ENCODE measurements at places on chromosomes 4 and X.

DNA sequence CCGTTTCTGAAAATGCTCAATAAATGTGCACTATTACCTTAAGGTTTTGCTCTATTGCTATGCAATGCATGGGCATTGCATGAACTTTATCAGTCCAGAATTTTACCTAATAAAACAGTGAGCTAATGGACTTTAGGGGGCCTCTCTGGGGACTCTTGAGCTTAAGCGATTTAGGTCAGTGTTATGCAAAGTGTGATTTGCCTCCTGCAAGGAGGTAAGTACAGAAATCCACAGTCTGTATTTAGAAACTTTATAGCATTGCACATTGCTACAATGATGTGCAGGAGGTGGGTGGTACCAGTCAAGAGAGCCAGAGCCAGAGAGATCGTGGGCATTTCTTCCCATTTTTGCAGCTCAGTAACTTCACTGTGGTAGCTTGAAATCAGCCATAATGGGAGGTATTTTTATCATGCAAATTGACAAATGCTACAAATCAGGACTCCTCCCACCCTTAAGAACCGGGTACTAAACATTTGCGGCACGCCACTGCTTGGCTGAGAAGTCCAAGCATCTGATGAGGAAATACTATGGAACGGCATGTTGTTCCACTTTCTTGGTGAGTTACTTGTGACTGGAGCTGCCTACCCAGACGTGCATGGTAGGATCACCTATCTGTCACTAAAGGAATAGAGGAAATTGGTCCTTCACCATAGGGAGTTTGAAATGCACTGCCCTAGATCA lies 174.6 kb upstream of the PGRMC2 start:
- no peak for DNase-seq

- DNase-seq: no peak
Measured at GRCh38 chr4:54215379-54216077, 13.6 kb upstream of the PDGFRA start.

DNA sequence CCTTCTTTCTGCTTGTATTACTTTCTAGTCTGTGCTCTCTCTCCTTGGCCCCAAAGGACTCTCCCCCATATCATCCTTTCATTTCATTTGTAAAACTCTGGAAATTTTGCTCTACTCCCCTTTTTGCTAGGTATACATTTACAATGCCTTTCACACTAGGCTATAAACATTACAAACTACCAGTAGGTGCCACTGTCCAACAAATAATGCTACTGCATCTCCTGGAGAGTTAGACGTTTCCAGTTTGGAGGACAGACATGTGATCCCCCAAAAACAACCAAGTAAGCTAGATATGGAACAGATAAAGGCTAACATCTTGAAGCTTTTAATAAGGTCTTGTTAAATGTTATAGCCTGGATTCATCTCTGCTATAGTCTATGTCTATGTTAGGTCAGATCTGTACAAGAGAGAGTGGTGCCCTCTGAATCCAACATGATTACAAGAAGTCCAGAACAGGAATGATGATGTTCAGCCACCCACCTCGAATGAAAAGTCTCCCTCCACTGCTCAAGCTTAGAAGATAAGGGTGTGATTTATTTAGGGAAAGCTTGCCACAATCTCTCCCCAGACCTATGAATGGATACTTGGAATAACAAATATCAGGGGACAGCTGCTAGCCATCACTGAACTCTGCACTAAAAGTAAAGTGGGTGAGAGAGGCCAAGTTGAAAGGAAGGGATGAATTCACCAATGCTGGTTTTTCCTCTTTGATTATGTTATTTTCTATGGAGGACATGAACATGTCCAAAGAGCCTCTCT lies 14.3 kb downstream of the CBR4 start:
- no peak for DNase-seq

GRCh38 chrX:138925330-138925729 lies 213.8 kb upstream of the FGF13 start:
- no peak for DNase-seq

- DNase-seq: no peak
Measured at GRCh38 chrX:138128027-138128671, 562.2 kb downstream of the ZIC3 start.

GRCh38 chrX:105460376-105460775 lies 239.9 kb upstream of the TEX13A start:
- DNase-seq: no peak

DNA sequence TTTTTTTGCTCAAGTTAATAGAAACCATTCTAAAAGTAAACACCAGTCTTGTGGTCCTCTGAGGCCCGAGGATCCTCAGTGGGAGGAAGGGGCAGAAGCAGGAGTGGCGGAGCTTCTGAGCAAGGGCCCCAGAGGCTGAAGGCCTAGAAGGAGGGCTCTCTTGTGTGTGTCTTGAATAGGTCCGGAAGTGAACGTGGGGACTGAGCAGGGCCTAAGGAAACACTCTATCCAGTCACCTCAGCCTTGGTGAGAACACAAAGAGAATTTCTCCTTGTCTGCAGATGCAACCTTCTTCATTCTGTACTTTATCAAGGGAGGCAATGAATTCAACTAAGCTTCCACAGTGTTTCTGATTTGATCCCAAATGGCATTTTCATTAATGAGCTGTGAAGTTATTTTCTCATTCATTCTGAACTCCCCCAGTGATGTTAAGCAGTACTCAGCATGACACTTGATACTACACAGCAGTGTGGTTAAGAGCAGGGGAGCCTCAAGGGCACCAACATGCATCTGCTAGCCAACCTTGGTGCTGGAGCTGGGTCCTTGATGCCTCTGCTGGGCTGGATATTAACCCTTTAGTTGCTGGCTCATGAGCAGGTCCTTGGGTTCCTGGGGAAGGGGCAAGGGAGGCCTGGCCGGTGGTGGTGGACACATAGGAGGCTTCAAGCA lies 64.7 kb downstream of the RBM47 start:
- no peak for DNase-seq

- DNase-seq: no peak
Measured at GRCh38 chr4:156523492-156523891, 448.1 kb downstream of the PDGFC start.

GRCh38 chrX:136275553-136275952 lies 24.4 kb upstream of the MAP7D3 start:
- DNase-seq: no peak

DNA sequence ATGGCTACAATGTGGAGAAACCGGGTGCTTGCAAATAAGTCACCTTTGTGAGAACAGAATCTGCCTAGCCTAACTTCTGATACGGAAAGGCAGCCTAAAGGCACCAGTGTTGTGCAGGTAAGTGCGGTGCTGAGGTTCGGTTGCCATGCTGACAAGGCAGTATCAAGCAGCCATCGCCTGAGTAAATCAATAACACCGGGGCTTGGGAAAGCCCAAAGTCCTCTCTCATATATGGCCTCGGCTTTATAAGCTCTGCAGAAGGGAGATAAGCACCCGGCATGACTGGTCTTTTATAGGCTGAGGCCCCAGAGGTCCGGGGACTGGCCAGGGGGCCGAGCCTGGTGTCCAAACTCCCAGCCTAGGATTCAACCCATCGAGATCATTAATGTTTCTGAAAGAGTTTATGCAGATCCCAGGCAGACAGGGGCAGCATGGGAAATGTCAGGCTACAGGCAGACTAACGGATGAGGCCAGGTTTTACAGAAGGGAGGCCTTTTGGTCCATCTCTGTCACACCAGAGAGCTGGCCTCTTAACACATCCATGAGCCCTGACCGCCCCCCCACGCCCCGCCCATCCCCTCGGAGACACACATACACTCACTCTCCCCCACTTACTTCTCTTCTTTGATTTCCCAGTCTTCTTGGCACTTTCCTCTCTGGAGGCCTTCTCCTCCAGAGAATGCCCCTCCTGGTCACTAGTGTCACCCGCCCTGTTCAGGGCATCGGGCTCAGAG lies 38.5 kb downstream of the ELF4 start:
- no peak for DNase-seq

DNA sequence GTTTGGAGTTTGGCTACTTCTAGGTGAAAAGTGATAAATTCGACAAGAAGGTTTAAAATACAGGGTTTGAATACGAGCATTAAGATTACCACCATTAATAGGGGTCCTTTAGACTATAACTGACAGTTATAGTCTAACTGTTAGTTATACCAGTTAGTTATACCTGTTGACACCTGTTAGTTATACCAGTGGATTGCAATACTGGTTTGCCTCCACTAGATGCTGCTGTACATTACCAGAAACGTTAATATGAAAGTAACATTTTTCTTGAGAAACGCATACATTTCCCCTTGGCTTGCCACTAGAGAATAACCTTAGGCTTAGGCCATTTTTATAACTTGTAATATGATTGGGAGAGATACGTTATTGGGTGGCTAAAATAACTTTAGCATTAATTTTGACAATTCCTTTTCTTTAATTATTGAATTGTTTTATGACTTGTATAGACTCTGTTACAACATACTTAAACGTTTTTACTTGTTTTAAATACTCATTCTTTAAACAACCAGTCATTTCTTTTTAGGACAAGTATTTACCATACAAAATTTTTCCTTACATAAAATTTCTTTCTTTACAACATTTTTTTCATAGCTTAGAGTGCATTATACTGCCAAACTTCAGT lies 911.2 kb downstream of the FSTL5 start:
- no peak for DNase-seq

GRCh38 chr4:120699354-120699753 lies 223.2 kb downstream of the PRDM5 start:
- no peak for DNase-seq

- DNase-seq: no peak
Measured at GRCh38 chr4:5635826-5636195, 72.5 kb downstream of the EVC2 start.

- no peak for DNase-seq
Measured at GRCh38 chr4:45147866-45148265, 421.5 kb upstream of the GNPDA2 start.

DNA sequence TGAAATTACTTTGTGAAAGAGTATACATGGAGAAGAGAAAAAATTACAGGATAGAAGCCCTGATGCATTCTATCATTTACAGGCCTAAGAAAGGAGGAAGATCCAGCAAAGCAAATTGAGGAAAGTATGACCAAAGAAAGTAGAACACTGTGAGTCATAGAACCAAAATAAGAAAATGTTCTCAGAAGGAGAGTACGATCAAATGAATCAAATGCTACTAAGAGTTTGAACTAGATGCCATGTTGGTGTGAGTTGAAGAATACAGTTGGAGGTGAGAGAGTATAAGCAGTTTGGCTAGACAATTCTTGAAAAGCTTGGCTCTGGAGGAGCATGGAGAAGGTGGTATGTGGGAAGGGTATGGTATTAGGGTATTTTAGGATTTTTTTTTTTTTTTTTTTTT lies 161.8 kb downstream of the RPA4 start:
- no peak for DNase-seq

- DNase-seq: no peak
Measured at GRCh38 chrX:13581554-13581953, 12.2 kb downstream of the EGFL6 start.

GRCh38 chr4:139142980-139143379 lies 34.0 kb downstream of the ELF2 start:
- no peak for DNase-seq

DNA sequence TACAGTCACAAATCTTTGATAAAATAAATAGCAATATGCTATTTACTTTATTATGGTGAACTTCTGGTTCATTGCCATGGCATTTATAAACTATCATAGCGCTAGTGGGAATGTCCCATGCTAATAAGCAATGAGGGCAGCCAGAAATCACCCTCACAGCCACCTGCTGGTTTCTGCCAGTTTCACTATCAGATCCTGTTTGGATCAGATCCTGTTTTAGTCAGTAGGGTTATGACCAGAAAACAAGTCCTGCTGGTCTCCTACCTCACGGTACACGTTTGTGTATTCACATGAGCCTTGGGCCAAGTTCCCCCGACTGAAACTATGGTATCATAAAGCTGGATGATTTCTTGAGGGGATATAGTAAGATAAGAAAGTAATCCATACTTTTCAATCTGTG lies 17.7 kb downstream of the FOXR2 start:
- no peak for DNase-seq

DNA sequence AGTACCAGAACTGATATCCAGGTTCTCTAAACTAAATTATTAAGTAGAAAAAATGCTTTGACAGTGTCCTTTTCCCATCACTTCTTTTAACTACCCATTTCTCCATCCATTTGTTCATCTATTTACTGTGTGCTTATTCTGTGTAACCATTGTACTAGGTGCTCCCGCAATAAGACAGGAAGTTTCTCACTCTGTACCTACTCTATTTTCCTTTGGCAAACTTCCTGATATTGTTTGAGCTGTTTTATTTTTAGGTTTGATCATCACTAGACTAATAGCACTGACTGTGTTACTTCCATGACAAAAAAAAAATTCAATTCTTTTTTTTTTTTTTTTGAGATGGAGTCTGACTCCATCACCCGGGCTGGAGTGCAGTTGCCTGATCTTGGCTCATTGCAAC lies 102.5 kb upstream of the CASK start:
- DNase-seq: no peak

DNA sequence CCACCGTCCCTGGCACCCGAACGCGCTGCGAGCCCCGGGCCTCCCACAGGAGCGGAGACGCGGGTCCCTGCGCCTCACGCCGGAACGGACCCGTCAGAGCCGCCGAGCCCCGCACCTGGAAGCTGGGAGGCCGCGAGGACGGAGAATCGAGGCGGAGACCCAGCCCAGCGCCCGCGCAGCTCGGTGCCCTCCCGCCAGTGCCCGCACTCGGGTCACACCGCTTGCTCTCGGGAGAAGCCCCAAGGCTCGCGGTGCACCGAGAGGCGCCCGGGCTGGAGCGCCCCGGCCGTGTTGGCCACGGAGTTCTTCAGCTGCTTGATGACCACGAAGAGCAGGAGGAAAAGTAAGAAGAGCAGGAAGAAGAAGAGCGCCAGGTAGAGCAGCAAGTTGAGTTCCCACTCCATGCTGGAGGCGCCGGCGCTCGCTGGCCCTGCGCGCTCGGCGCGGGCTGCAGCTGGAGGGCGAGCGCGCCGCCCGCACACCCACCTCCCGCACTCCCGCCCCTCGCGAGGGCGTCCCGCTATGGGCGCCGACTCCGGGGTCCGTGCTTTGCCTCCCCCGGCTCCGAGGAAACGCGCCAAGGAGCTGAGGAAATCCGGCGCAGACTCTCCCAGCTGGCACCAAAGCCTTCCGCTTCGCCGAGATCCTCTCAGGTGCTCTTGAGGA lies at the start of gene SMIM43:
SMIM43 (minus strand) TSS at position 463 of the 666 bp plus-strand sequence; CDS start at position 404, 59 bp downstream.
- no peak for DNase-seq

GRCh38 chr4:156475322-156475721 lies 496.3 kb downstream of the PDGFC start:
- no peak for DNase-seq

DNA sequence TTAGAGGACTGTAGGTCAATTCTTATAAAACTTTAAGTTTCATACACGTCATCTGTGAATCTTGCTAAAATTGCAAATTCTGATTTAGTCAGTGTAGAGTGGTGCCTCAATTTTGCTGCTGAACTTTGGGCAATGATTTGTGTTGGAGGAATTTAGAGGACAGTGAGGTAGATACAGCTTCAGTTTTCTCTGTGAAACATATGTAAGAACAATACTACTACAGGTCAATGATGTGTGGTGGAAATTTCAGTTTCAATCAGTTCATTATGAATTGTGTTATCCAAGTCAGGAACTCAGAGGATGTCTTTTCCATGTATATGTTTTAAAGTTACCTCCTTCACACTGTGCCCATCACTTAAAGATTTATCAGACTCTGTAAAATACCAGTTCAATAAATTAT lies 1597.8 kb upstream of the PCDH10 start:
- no peak for DNase-seq

GRCh38 chr4:173910891-173911290 lies 372.6 kb downstream of the FBXO8 start:
- no peak for DNase-seq

GRCh38 chr4:88528861-88529260 lies 5.3 kb upstream of the PYURF start:
- no peak for DNase-seq

- no peak for DNase-seq
Measured at GRCh38 chrX:23981711-23982110, 45.3 kb downstream of the KLHL15 start.
